ENCODE measurements at places on chromosomes 6 and 20. TPM values are rescaled to one million over a fixed set of nuclear protein-coding genes. Genes with fewer than 3 reads are reported as not detected.

The SIRPG gene
- total RNA-seq = not detected

The ADGRB3 gene
- 1.9 TPM for total RNA-seq

The SIRPA gene
- total RNA-seq = 2.9 TPM

The TREM2 gene
- total RNA-seq = not detected

The BAG2 gene
- 8.5 TPM for total RNA-seq

The GJA10 gene
- total RNA-seq = not detected

The CGA gene
- not detected for total RNA-seq

DNA sequence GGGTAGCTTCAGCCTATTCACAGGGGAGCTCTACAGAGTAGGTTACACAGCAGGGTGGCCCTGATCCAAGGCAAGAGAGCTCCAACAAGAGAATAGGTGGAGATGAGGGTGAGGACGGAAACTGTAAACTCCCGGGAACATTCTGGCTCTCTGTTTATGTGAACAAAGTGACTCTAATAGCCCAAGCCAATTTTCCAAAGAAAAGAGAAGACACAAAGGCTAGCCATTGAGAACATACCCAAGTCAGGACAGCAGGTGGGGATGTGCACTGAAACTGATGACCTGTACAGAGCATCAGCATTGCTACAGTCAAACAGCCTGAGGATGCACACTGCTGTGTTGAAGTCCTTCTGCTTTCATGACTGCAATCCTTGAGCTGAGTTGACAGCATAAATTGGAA lies 136.0 kb upstream of the TOP1 start:
- no peaks in the 10 kb centered on the region for H3K4me1 ChIP-seq
- H3K36me3 ChIP-seq = no peaks in the 10 kb centered on the region
- H3K27me3 ChIP-seq = no peaks in the 10 kb centered on the region
- no peak overlapping the region for H3K4me3 ChIP-seq

DNA sequence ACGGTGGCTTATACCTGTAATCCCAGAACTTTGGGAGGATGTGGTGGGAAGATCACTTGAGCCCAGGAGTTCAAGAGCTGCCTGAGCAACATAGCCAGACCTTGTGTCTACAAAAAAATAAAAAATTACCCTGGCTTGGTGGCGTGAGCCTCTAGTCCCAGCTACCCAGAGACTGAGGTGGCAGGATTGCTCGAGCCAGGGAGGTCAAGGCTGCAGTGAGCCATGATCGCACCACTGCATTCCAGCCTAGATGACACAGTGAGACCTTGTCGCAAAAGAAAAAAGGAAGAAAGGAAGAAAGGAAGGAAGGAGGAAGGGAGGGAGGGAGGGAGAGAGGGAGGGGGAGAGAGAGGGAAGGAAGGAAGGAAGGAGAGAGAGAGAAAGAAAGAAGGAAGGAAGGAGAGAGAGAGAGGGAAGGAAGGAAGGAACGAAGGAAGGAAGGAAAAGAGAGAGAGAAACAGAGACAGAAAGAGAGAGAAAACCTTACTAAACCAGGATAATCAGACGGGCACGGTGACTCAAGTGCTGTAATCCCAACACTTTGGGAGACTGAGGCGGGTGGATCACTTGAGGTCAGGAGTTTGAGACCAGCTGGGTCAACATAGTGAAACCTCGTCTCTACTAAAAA lies 10.9 kb upstream of the PNRC1 start:
- H3K36me3 ChIP-seq = no peaks in the 10 kb centered on the region
- H3K4me3 ChIP-seq = no peak overlapping the region
- H3K27ac ChIP-seq = no peak overlapping the region
- H3K27me3 ChIP-seq = no peaks in the 10 kb centered on the region
- no peaks in the 10 kb centered on the region for H3K4me1 ChIP-seq
- DNase-seq = no peak

- peaks cover 10% of the 10 kb centered on the region for H3K4me1 ChIP-seq
- H3K27ac ChIP-seq = no peak overlapping the region
- no peaks in the 10 kb centered on the region for H3K27me3 ChIP-seq
- no peaks in the 10 kb centered on the region for H3K36me3 ChIP-seq
Measured at GRCh38 chr20:47113362-47114109, 218.9 kb downstream of the EYA2 start.

GRCh38 chr6:157756708-157757429 lies 66.2 kb upstream of the SNX9 start:
- no peak overlapping the region for H3K27ac ChIP-seq
- H3K27me3 ChIP-seq = no peaks in the 10 kb centered on the region
- H3K4me3 ChIP-seq = no peak overlapping the region
- peak; percentile 94 for DNase-seq
- H3K4me1 ChIP-seq = peaks cover 30% of the 10 kb centered on the region
- H3K36me3 ChIP-seq = peaks cover under 1% of the 10 kb centered on the region

DNA sequence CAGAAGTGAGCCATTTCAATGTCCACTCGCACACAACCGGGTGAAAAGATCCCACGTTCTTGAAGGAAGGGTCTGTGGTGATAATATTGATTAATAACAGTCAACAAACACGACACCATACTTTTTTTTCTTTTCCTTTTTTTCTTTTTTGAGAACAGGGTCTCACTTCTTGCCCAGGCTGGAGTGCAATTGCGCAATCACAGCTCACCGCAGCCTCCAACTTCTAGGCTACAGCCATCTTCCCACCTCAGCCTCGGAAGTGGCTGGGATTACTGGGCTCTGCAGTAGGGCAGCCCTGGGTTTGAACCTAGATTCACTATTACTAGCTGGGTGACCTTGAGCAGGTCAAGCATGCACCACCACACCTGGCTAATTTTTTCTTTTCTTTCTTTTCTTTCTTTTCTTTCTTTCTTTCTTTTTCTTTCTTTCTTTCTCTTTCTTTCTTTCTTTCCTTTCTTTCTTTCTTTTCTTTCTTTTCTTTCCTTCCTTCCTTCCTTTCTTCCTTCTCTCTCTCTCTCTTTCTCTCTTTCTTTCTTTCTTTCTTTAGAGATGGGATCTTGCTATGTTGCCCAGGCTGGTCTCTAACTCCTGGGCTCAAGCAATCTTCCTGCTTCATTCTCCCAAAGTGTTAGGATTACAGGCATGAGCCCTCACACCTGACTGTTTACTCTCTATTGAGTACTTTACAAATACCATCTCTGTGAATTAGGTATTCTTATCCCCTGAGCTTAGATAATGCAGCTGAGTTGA lies 123.9 kb downstream of the SNX5 start:
- H3K4me1 ChIP-seq = no peaks in the 10 kb centered on the region
- H3K4me3 ChIP-seq = no peak overlapping the region
- H3K27ac ChIP-seq = no peak overlapping the region
- H3K27me3 ChIP-seq = no peaks in the 10 kb centered on the region

DNA sequence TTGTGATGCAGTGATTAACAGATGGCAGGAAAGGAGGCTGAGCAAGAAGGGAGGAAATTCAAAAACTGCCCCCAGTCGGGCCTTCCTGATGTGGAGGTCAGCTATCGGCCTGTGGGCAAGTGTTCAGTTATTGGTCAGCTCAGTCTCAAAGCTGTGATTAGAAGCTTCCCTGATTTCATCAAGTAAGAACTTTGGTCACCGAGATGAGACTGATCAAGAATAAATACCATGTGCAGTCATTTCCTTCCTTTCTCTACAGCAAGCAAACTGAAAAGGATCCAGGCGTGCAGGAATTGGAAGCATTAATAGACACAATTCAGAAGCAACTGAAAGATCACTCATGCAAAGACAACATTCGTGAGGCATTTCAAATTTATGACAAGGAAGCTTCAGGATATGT lies 69.7 kb downstream of the EFHC1 start:
- no peaks in the 10 kb centered on the region for H3K4me1 ChIP-seq
- no peaks in the 10 kb centered on the region for H3K36me3 ChIP-seq
- H3K4me3 ChIP-seq = no peak overlapping the region
- DNase-seq = no peak
- H3K27me3 ChIP-seq = no peaks in the 10 kb centered on the region
- no peak overlapping the region for H3K27ac ChIP-seq

- DNase-seq = peak; percentile 23
- peaks cover 27% of the 10 kb centered on the region for H3K4me1 ChIP-seq
Measured at GRCh38 chr20:15220778-15221565, 883.6 kb upstream of the FLRT3 start.

- H3K27me3 ChIP-seq = no peaks in the 10 kb centered on the region
Measured at GRCh38 chr6:100283285-100283684, 181.4 kb downstream of the SIM1 start.

DNA sequence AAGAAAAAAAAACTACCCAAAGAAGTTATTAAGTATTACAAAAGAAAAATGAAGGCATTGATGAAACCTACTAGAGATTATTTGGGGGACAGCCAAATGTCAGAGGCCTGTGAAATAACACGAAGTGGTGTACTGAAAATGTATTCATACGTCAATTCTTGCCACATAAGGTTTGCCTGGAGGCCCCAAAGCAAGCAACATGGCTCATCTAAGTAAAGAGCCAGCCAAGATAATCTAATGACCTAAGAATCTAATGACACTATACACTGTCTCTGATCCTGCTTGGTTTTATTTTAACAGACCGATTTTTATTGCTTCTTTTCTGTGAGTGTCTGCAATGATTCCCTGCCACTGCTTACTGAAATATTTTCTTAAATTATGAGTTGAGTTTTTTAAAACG lies 34.7 kb downstream of the FILIP1 start:
- H3K4me3 ChIP-seq = no peak overlapping the region
- no peaks in the 10 kb centered on the region for H3K4me1 ChIP-seq
- H3K36me3 ChIP-seq = no peaks in the 10 kb centered on the region
- DNase-seq = no peak
- H3K27me3 ChIP-seq = no peaks in the 10 kb centered on the region

GRCh38 chr20:38882600-38882999 lies 43.6 kb upstream of the FAM83D start:
- H3K4me3 ChIP-seq = no peak overlapping the region
- H3K4me1 ChIP-seq = no peaks in the 10 kb centered on the region
- no peak for DNase-seq
- H3K36me3 ChIP-seq = no peaks in the 10 kb centered on the region
- H3K27ac ChIP-seq = no peak overlapping the region

GRCh38 chr6:63295553-63296194 lies 24.1 kb downstream of the LGSN start:
- no peaks in the 10 kb centered on the region for H3K36me3 ChIP-seq
- H3K27me3 ChIP-seq = no peaks in the 10 kb centered on the region
- peak; percentile 35 for DNase-seq
- no peak overlapping the region for H3K27ac ChIP-seq
- H3K4me1 ChIP-seq = peaks cover 4% of the 10 kb centered on the region
- H3K4me3 ChIP-seq = no peak overlapping the region

DNA sequence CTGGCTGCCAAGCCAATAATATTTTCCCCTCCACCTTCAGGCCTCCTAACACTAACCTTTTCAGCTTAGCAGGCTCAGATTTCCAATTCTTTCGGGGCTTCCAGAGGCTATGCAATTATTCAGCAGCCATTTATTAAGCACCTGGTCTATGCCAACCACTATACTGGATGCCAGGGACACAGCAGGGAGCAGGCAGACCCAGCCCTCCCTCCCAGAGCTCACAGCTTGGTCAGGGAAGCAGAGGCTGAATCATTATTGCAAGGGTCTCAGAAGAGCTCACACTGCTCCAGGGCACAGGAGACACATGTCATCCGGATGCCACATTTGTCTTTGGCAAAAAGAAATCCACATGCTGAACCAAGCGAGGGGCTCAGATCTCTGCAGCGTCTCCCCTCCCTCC lies 1.3 kb downstream of the BPIFB1 start:
- H3K27ac ChIP-seq = no peak overlapping the region
- no peaks in the 10 kb centered on the region for H3K36me3 ChIP-seq
- no peak for DNase-seq
- no peaks in the 10 kb centered on the region for H3K27me3 ChIP-seq
- no peak overlapping the region for H3K4me3 ChIP-seq

DNA sequence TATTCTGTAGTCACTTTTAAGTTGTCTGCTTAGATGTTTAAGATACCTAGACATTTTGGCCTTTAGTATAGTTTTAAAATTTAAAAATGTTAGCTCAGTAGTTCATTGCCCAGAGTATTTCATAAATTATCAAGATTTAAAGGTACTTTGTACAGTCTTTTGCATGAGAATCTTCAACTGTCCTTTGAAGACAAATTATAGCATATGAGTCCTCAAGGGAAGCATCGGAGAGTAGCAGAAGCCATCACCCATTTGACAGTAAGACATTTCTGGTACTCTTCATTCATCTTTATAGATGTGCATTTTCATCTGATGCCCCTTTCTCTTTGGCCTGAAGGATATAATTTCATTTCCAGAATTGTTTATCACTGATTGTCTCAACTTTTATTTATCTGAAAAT lies 89.5 kb downstream of the NCOA3 start:
- DNase-seq = no peak
- H3K4me1 ChIP-seq = peaks cover 18% of the 10 kb centered on the region
- H3K27ac ChIP-seq = no peak overlapping the region
- no peaks in the 10 kb centered on the region for H3K36me3 ChIP-seq
- H3K27me3 ChIP-seq = no peaks in the 10 kb centered on the region

GRCh38 chr6:163965426-163966348 lies 551.2 kb downstream of the QKI start:
- H3K4me1 ChIP-seq = no peaks in the 10 kb centered on the region
- no peaks in the 10 kb centered on the region for H3K27me3 ChIP-seq
- no peaks in the 10 kb centered on the region for H3K36me3 ChIP-seq
- H3K4me3 ChIP-seq = no peak overlapping the region
- H3K27ac ChIP-seq = no peak overlapping the region
- no peak for DNase-seq

DNA sequence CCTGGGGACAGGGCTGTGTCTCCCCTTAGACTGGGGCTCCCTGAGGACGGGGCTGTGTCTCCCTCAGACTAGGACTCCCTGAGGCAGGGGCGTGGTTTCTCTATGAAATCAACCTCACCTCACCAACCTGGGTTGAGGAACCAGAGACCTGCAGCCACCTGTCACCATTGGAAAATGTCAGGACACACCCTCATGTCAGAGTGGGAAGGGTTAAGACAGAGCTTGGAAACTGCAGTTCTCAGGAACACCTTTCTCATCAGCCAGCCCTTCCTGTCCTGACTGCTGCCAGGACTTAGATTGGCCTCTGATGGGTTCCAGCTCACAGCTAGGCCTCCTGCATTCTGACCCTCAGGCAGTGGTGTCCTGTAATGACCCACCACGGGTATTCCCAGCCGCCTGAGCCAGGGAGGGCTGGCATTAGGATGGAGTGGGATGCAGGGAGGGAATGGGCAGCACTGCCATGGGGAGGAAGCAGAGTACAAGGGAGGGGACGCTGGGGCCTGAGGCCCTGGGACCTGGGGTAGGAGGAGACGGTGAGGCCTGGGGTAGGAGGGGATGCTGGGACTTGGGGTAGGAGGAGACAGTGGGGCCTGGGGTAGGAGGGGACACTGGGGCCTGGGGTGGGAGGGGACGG lies 76.3 kb downstream of the MRPL14 start:
- H3K4me1 ChIP-seq = no peaks in the 10 kb centered on the region
- H3K4me3 ChIP-seq = no peak overlapping the region
- no peak overlapping the region for H3K27ac ChIP-seq
- DNase-seq = no peak
- H3K27me3 ChIP-seq = no peaks in the 10 kb centered on the region

DNA sequence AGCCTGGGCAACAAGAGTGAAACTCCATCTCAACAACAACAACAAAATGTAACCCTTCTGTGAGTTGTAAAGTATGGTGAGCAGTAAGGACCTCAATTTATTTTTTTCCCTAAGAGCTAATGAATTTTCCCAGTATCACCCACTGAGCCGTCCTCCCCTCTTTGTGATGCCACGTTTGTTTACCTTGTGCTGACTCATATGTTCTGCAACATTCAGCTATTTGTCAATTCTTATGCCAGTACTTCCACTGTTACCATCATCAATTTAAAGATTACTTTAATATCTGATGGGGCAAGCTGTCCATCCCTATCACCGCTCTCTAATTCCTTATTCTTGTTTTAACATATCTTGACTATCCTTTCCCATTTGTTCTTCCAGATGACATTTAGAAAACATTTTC lies 37.5 kb downstream of the MAK start:
- no peak overlapping the region for H3K27ac ChIP-seq
- no peaks in the 10 kb centered on the region for H3K36me3 ChIP-seq
- no peak overlapping the region for H3K4me3 ChIP-seq

- H3K36me3 ChIP-seq = no peaks in the 10 kb centered on the region
- H3K4me3 ChIP-seq = no peak overlapping the region
- H3K4me1 ChIP-seq = peaks cover 12% of the 10 kb centered on the region
- no peak for DNase-seq
- no peak overlapping the region for H3K27ac ChIP-seq
Measured at GRCh38 chr20:51210084-51210483, 187.2 kb upstream of the KCNG1 start.

Measured in GM23338 (cell line).